ENCODE measurements at places on chromosomes 3 and 15.
A peak's percentile ranks its signal among the peaks of the same experiment; 100 is the strongest.

DNA sequence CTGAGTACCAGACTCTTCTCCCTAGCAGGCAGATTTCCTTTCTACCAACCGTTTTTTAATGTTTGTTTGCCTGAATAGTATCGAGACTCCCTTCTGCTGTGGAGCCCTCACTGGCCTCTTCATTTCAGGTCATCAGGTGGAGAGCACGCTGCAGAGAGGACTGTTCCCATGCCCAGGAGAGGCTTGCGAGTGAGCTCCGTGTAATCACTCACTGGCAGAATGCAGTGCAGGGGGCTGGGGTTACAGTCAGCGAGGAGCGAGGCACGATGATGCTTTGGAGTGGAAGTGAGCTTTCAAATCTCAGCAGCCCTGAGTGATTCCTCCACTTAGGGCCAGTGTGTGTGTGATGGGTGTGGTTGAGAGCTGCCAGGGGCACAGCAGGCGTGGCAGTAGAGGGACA is 385.2 kb downstream of the SHQ1 start:
- DNase-seq: no peak

GRCh38 chr3:133236901-133237300 is 163.0 kb upstream of the BFSP2 start:
- DNase-seq: no peak

DNA sequence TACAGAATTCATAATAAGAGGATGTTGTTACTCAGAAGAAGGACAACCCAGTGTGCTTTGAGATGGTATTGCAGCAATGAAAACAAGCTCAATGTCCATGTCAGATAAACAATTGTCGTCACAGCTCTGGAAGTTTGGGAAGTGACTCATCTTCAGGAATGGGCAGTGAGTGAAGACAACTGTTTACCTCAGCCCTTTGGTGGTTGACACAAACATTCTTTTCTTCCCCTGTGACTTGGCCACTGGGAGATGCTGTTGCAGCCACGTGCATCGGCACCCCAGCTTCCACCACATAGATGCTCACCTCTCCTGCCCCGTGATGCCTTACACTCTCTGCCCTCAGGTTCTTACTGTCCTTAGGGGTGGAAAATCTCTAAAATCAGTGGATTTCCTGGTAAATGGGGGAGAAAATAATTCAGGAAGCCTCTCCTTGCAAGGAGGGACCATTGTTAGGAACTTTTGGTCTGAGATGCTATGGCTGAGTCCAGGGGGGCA is 114.1 kb upstream of the GALNT15 start:
- peak; percentile 100 for DNase-seq

- DNase-seq: peak; percentile 6
Measured at GRCh38 chr3:87227835-87228144, 681 bp downstream of the CHMP2B start.

- DNase-seq: no peak
Measured at GRCh38 chr3:36562945-36563344, 182.6 kb downstream of the STAC start.
